GM12892 (cell line): ENCODE measurements at places on chromosomes 3 and 15.
A peak's percentile ranks its signal among the peaks of the same experiment; 100 is the strongest.

DNA sequence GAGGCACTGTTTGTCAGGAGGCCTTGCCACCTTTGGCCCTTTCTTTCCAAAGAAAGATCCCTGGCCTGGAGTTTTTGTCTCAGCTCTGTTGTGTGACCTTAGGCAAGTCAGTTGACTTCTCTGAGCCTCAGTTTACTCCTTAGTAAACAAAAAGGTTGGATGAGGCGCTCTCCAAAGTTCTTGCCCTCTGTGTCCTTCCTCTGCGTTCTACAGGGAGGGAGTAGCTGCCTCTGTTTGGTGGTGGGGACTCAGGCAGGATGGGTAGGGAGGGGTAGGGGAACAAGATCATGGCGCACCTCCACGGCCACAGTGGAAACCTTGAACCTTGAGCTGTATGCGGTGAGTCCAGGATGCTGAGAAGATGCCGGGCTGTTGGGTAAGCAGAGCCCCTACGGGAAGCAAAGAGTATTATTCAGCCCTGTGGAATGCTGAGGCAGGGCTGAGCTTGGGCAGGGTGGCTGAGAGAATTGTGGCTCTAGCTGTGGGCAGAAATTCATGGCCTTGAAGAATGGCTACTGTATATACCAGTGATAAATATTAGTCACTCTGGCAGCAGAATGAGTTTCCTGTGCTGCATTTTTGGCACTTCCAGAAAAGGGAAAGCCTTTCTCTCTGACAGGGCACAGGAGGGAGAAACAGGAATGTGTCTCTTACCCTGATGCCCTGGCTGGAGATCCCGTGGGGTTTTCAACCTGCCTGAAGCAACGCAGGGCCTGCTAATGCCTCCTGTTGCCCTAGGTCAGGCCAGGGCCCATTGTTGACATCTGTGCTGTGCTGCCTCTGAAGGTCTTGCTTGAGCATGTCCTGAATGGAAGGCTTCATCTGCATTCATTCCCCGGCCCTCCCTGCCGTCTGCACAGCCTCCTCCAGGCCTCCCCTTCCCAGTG lies 39.9 kb downstream of the SMAD3 start:
- no peak for DNase-seq

DNA sequence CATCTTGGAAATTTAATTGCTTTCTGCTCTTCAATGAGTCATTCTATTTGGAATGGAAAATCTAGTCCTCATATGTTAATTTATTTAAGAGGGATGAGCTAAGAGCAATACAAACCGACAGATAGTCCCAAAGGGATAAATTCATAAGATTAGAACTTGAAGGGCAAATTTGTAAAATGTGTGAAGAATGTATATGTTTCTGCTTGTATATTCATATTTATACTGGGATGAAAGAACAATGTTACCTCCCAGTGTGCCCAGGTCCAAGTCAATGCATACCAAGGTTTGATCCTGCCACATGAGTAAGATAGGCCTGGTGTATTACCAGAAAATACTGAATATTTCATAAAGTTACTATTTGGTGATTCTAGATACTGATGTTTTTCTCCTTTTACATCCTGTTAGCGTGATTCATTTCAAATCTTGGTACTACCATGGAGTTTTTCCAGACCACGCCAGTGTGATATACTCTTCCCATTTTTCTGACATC lies 255.6 kb upstream of the SEMA6D start:
- DNase-seq, result no peak

- no peak for DNase-seq
Measured at GRCh38 chr3:12541625-12542024, 3.7 kb downstream of the MKRN2OS start.

- DNase-seq, result no peak
Measured at GRCh38 chr3:11717768-11718636, 74.3 kb upstream of the VGLL4 start.

DNA sequence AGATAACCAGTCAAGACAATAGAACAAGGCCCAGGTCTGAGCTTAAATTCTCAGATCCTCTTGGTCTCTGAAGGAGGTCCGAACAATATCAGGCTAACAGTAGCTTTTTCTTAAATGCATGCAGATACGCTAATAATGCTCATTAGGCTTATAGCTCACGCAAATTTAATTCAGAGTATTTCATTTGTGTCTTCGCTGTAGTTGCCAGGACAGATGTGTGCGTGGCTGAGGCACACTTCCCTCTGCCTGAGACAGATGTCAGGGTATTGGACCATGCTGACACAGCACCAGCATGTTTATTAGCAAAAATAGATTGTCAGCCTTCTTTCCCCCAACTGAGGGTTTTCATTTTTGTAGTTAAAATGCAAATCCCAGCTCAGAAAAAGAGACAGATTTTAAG lies 102.9 kb upstream of the BFSP2 start:
- DNase-seq, result no peak

GRCh38 chr3:57545636-57546268 lies 1.6 kb upstream of the DNAH12 start:
- DNase-seq, result no peak

GRCh38 chr15:67126551-67127330 lies 61.3 kb downstream of the SMAD3 start:
- no peak for DNase-seq

DNA sequence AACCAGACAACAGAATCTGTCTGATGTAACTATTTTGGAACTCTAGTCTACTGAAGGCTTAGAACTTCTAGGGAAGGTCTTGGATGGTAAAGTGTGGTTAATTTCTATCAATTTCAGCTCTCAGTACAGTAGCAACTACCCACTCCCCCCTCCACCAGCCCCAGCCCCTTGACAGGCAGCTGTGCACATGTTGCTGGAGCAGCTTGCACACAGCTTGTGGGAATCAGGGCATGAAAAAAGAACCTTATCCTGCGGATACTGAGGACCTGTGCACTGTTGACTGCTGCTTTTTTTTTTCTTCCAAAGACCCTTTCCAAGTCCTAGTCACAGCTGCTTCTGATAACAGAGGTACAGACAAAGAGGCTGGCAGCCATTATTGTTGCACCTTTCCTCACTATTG lies 81.5 kb upstream of the UBP1 start:
- no peak for DNase-seq

GRCh38 chr15:70063980-70064379 lies 33.7 kb downstream of the TLE3 start:
- no peak for DNase-seq

DNA sequence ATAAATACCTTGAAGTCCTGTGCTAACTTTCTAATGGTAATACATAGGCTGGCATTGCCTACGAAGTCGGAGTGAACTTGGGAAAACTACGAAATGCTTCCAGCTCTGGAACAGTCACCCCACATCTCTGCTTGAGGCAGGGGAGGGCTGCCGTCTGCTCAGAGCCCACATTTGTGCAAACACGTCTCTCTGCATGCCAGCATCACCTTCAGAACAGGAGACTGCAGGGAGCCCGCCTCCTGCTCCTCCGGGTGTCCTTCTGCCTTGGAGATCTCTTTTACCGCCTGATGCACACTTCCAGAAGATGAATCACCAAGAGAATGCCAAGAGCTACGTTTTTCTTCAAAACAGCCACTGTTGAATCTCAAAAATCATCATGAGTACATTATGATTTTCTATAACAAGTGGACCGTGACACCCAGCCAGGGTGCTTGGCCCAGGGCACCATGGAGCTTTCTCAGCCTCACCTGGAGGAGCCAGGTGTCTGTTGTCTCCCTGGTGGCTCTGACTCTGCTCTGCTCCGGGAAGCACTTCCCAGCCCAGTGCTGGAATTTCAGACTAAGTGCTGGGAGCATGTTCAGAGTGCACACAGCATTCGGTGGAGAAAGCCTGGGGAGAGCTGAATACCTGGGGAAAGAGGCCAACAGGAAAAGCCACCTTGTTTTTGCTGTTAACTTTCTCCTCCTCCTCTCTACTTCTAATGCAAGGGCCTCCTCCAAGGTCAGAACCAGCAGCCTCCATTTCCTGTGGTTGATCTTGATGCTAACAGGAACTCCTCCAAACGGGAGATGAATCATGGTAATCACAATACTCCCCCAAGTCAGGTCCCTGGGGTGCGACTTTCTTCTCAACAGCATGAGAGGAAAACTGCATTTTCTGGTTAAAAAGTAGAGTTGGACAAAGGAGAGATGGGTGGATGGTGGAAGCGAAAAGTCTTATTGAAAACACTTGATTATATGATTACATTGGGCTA lies 467.7 kb downstream of the GABRG3 start:
- DNase-seq, result no peak

- DNase-seq, result no peak
Measured at GRCh38 chr15:35281515-35281914, 196.4 kb upstream of the NANOGP8 start.

- no peak for DNase-seq
Measured at GRCh38 chr3:8345398-8345797, 156.2 kb upstream of the LMCD1 start.

GRCh38 chr15:90008607-90009006 lies 7.5 kb downstream of the ZNF710 start:
- DNase-seq, result no peak

DNA sequence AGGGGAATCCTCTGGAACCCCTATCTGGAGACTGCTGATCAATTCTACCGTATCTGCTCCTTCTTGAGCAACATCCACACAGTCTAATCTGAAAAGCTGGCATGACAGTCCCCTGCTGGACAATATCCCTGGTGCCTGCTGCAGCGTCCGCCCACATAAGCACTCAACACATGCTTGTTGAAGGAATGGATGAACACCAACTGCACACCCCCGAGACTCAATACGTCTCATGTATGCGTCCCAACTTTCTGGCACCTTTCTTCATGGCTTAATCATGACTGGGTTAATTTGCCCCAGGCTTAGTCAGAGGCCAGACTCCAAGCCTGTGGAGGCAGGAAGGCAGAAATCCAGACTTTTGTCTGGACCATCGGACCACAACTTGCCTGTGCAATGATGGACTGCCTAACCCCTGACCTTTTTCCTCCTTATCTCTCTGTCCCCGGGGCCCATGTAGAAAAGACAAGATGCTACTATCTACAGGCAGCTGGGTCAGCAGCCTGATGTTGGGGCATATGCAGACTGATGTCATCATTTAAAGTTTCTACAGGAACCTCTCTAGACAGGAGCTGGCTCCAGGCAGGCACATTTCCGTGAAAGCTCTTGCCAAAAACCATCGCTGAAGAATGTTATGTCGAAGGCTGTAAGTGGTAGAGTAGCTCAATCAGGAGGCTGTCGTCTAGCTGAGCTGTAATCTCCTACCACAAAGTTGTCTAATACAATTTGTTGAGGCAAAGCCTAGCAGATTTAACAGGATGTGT lies 114.1 kb upstream of the TPM1 start:
- DNase-seq, result no peak

DNA sequence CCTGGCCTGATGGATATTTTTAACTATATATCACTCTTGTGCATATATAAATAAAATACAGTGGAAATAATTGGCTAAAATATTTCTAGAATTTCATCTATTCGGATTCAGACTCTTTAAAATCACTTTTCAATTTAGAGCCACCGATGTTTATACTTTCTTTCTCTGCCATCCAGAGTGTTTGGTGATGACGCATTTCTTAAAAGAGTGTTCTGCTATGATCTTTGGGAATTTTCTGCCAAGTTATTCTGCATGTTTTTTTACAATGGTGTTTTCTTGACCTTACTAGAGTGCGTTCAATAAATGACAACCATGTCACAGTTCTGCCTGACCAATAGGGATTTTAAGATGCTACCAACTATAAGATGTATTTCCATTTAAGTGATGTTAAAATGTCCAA lies 30.2 kb downstream of the PPP2R3A start:
- no peak for DNase-seq

- no peak for DNase-seq
Measured at GRCh38 chr15:86837294-86838061, 757.8 kb downstream of the AGBL1 start.

DNA sequence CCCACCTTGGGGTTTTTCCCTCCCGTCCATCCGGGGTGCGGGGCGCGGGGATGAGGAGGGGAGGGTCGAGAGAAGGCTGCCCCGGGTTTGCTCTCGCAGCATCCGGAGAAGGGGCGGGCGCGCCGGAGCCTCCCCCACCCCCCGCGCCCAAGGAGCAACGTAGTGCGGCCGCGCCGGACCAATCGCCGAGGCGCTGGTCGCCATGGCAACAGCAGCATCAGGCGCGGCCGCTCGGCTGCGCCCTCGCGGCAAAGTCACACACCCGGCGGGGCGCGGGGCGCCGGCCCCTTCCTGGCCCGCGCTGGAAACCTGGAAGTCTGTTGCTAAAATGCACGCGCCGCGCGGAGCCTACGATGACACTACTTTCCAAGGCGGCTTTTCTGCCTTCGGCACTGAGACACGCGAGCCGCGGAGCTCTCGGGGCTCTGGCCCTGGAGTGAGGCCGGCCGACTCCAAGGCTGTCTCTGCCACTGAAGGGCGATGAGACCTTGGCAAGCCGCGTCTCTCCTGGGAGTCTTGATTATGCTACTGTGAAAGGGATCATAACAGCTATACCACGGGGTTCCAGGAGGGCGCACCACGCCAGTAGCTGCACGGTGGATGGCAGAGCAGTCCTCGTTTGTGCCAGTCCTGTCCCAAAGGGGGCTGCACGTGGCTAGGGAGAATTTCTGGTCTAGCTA lies at the start of gene IQSEC1:
Gene IQSEC1, minus strand, starts transcription at position 104 of the 680 bp plus-strand sequence. CDS start 415 bp downstream, outside the sequence.
- DNase-seq, result peak; percentile 86

- DNase-seq, result no peak
Measured at GRCh38 chr3:171387062-171387461, 73.1 kb downstream of the TNIK start.

DNA sequence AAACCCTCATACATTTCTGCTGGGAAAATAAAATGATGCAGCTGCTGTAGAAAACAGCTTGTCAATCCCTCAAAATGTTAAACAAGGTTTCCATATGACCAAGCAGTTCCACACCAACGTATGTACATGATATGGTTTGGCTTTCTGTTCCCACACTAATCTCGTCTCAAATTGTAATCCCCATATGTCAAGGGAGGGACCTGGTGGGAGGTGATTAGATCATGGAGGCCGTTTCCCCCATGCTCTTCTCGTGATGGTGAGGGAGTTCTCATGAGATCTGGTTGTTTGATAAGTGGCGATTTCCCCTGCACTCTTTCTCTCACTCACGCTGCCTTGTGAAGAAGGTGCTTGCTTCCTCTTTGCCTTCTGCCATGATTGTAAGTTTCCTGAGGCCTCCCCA lies 100.6 kb upstream of the SLC24A5 start:
- DNase-seq, result no peak

DNA sequence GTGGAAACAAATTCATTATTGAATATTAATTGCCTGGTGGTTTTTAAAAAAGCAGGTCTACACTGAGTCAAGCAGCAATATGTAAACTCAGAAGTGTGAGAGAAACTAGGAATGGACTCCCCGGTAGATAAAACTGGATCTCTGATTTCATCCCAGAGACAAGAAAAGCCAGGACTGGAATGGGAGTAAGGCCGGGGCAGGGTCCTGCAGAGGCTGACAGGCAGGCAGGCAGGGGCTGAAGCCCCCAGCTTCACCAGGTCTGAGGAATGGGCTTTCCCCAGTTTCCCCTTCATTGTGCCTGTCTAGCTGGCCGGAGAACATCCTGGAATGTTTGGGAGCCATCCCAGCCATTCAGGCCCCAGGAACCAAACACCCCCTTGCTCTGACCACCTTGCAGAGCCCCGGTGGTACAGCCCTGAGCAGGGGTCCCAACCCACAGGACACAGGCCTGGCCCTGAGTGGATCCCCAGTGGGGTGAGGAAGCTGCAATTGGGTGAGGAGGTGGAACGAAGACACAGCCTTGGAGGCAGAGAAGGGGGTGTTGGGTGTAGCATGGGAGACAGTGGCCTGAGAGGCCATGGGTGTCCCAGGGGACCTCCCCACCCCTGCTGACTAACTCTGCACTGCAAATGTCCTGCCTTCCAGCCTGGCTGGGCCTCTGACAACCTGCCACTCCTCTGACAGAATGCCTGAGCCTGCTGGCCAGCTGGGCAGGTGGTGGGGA lies 31.7 kb upstream of the XYLB start:
- DNase-seq, result no peak
